ENCODE measurements at places on chromosomes 12 and 14. TPM values are rescaled to one million over a fixed set of nuclear protein-coding genes. Genes with fewer than 3 reads are reported as not detected.

Gene SOAT2
- 0.21 TPM for polyA plus RNA-seq

Gene HDAC7
- 34.1 TPM for polyA plus RNA-seq

Gene AQP6
- not detected for polyA plus RNA-seq

Gene ACOT6
- not detected for polyA plus RNA-seq

Gene KRT81
- 3,445 TPM for polyA plus RNA-seq

Gene SYNJ2BP
- 14.0 TPM for polyA plus RNA-seq

Gene CRADD
- 14.3 TPM for polyA plus RNA-seq

Gene KERA
- polyA plus RNA-seq: not detected

Gene RBP5
- polyA plus RNA-seq: 0.25 TPM

Gene MYF5
- polyA plus RNA-seq: not detected

Gene ASCL1
- not detected for polyA plus RNA-seq

DNA sequence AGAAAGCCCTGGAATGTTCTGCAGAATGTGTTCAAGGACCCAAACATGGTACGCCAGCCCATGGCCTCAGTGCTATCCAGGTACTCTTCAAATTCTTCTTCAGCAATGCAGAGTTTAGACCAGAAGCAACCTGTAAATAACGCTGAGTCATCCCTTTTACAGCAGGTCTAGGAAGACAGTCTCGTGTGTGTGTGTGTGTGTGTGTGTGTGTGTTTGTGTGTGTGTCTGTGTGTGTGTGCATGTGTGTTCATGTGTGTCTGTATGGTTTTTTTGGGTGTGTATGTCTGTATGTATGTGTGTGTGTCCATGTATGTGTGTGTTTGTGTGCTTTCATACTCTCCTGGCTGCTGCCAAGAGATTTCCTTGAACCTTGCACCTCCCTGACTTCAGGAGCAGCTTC lies 60.1 kb upstream of the RFX4 start:
- no peak for DNase-seq

- no peak for DNase-seq
These were observed 525.7 kb upstream of the FOXG1 start for GRCh38 chr14:28240909-28241308.

DNA sequence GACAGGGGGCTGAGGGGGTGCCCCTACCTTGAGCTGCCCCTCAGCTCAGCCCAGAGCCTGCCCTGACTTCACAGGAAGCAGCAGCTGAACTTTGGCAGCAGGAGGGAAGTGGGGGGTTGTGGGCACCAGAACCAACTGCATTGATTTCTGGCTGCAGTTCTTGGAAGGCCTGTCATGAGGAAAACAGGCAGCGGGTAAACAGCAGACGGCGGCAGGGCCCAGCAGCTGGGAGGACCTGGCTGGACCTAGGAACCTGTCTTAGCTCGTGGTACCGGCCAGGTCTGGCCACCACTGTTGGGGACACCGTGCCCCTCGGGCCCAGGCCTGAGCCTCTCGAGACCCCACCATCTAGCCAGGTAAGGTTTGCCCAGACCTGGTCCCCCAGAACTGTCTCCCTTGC lies 154.2 kb upstream of the MYL2 start:
- DNase-seq: no peak

DNA sequence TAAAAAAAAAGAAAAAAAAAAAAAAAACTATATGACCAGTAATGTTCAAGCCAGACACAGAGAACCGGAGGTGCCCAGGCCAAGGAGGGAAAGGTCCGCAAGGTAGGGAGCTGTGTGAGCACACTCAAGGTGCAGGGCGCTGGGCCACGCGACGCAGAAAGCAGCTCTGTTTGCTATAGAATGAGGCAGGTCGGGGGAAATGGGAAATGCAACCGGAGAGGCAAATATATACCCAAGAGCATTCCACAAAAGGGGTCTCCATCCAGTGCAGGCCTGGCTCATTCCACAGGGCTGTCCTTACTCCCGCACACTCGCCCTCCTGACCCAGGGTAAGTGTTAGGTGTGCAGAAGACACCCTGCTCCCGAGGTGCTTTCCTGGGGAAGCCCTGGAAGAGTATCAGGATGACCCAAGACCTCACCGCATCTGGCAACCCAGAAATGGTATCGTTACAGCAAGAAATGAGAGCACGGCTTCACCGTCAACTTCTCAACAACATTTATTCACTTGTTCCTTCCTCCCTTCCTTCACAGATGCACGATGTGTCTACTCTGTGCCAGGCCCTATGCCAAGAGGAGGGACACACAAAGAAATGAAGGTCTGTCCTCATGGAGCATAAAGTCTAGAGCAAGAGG lies 86.4 kb downstream of the BCL11B start:
- DNase-seq: no peak

DNA sequence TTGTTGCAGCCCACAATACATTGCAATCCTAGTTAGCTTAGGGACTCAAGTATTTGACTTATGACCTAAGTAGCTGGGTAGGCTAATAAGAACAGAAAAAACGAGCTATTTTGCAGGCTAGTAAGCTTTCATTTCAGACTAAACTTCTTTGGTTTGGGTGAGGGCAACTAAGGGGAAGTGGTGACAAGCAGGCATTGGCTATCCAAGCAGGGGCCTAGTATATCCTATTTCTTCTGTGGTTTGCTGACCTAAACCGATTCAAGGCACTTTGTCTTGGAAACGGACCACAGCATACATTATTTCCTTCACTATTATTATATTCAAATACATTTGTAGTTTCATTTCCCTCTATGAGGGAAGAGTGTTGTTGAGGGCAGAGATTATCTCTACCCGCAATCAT lies 21.6 kb upstream of the SLC5A8 start:
- no peak for DNase-seq

DNA sequence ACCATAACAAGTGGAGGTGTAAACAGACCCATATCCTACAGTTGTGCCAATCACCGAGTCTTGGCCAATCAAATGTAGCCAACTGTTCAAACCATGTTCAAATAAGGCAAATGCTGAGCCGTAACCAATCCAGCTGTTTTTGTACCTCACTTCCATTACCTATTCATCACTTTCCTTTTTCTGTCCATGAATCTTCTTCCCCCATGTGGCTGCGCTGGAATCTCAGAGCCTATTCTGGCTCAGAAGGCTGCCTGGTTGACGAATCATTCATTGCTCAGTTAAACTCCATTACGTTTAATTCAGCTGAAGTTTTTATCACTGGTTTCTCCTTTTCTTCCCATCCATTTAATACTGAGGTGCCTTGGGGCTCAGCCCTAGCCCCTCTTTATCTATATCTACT lies 71.1 kb downstream of the TBC1D30 start:
- DNase-seq: no peak

DNA sequence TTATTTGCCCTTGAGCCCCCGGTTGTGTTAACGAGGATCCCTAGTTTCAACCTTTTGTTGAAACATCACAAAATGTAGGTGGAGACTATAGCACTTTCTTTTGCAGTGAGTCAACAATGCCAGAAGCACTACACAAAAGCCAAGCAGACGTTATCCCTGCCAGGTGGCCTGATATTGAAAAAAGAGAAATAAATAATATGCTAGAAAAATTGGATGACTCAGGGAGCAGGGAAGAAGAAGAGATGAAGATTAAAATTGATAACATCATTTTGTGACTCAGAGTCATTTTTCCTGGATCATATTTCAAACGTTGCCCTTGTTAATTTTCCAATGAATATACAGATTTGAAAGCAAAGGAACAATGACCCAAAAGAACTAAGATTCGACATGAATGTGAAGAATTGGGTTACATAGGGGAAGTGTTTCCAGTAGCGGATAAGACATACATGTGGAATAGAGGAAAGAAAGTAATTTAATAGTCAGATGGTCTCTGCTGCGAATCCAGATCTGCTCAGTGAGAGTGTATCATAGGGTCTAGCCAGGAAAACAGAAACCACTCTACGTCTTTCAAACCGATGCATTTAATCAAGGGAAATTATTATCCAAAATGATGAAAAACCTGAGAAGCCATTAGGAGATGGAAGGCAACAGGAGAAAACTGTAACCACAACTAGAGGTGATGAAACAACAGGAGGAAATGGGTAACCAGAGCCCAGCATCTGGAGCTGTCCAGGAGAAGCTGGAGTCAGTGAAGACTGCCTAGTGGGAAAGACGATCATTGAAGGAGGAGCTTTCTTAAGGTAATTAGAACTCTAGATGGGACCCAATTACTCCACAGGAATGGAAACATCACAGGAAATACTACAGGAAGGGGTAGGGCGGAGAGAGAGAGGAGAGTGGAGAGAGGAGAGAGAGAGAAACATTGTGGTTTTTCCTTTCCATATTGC lies 57.9 kb downstream of the RERG start:
- DNase-seq: no peak

- DNase-seq: no peak
These were observed 10.2 kb upstream of the CRY1 start for GRCh38 chr12:107103516-107103915.

DNA sequence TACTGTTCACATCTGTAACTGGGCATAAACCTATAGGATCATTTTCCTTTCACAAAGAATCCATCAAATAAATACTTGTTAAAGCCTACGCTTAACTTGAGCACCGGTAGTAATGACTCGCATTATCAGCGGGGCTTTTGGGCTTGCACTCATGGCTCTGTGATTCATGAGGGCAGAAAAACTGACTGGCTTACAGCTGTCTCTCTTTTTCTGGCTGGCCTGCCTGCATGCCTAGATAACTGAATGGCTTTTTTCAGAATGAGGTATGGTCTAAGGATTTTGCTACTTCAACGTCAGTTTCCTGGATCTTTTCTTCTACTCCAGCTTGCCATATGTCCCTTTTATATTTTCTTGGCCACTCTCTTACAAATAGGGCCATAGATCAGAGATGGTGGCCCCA lies 531.1 kb downstream of the NRXN3 start:
- no peak for DNase-seq

- no peak for DNase-seq
These were observed 318.1 kb downstream of the ADAMTS20 start for GRCh38 chr12:43233861-43234260.

DNA sequence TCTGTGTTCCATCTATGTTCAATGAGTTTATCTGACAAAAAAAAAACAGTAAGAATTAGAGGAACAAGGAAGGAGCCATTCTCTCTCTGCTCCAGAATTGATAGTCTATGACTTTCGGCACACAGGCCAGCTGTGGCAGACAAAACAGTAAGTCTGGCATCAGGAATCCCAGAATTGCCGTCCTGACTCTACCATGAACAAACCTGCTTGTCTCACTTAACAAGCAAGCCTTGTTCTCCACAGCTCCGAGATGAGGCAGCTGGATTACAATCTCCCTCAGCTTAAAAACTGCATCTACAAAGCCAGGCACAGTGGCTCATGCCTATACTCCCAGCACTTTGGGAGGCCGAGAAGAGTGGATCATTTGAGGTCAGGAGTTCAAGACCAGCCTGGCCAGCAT lies 153.6 kb upstream of the TMCC3 start:
- no peak for DNase-seq

GRCh38 chr14:60348211-60348610 lies 99.2 kb downstream of the PPM1A start:
- no peak for DNase-seq

DNA sequence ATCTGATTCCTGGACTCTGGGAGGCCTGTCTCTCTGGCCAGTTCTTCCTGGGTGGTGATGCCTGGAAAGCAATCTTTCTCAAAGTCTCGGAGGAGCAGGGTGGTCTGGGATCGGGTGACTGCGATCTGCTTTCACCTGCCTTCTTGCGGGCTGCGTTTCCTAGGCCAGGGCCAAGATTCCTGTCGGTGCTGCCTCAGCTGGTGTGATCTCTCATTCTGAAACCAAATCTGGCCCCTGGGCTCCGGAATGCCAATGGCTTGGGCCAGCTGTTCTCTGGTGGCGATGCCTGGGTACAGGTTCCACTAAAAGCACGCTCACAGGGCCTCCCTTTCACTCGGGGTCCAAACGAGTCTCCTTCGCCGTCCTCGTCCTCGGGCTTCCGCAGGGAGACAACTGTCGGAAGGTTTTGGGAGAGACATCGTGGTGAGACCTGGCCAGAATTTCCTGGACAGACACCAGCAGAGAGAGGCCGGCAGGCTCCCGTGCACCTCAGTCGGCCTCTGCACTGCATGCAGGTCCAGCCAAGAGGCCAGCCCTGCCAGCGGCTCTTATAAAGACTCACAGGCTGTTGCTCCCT lies 187.1 kb downstream of the ALG10 start:
- no peak for DNase-seq

DNA sequence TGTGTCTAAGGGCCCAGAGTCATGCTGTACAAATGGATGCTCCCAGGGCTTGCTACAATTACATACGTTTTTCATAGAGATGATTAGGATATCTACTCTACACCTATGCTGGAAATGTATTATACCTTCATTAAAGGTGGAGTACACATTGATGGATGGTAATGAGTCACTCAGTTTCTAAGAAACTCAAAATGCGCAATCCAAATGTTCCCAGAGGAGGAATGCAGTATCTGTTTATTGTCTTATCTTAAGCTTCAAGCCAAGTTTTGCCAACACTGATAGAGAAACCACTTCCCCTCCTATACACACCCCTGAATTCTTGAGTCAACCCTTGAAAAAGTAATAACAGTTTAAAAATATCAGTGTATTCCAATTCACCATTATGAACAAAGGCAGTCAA lies 266.6 kb upstream of the FAR2 start:
- DNase-seq: no peak

GRCh38 chr12:104673696-104674482 lies 217.1 kb downstream of the CHST11 start:
- no peak for DNase-seq

DNA sequence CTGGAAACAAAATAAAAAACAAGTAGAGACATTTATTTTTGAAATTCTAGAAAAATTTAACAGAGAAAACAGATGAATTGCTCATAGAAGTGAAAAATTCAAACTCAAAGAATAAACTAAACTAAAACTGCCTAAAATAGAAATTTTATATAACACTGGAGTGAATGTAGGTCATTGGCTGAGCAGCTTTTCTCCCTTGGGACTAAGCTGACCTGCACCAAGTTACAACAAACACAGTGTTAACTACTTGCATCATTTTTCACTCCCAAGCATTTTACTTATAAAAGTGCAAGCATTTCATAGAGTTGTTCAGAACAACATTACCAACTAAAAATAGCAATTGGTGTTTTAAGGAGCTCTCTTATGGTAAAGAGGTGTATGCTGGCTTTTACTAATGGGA lies 298.1 kb downstream of the MED13L start:
- DNase-seq: no peak

DNA sequence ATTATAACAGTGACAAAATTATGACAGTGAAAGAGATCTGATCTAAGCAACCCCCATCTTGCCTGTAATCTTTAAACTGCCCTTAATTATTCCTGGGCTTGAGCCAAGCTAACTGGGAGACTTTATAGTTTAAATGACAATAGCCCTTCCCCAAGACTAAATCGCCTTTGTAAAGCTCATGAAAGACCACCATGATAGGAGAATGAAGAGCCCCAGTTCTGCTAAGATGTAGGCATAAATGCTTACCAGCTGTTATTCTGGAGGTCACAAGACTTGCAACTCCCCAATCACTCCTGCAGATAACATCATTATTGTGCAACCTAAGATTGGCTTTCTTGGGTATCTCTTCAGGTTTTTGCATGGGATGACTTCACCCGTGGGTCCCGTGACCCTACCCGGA lies 599.7 kb downstream of the KCNH5 start:
- DNase-seq: no peak

GRCh38 chr12:15601210-15601800 lies 187.9 kb downstream of the EPS8 start:
- DNase-seq: peak; percentile 62

- DNase-seq: no peak
These were observed 2.9 kb upstream of the EPYC start for GRCh38 chr12:91007531-91008290.

GRCh38 chr14:74961238-74961911 lies 6.0 kb upstream of the PGF start:
- DNase-seq: no peak

- no peak for DNase-seq
These were observed 20.8 kb downstream of the STX2 start for GRCh38 chr12:130818272-130818634.

- DNase-seq: no peak
These were observed 76.2 kb upstream of the FRMD6 start for GRCh38 chr14:51575349-51576116.

Data from A549 (cell line).